Activated CD4-positive, alpha-beta T cell treated with anti-CD3 and anti-CD28 coated beads, Interleukin-2, amount 10 ng/mL, durations not matched to agents 24 days and 14 days (primary cell): ENCODE measurements at places on chromosomes 3 and 15.

DNA sequence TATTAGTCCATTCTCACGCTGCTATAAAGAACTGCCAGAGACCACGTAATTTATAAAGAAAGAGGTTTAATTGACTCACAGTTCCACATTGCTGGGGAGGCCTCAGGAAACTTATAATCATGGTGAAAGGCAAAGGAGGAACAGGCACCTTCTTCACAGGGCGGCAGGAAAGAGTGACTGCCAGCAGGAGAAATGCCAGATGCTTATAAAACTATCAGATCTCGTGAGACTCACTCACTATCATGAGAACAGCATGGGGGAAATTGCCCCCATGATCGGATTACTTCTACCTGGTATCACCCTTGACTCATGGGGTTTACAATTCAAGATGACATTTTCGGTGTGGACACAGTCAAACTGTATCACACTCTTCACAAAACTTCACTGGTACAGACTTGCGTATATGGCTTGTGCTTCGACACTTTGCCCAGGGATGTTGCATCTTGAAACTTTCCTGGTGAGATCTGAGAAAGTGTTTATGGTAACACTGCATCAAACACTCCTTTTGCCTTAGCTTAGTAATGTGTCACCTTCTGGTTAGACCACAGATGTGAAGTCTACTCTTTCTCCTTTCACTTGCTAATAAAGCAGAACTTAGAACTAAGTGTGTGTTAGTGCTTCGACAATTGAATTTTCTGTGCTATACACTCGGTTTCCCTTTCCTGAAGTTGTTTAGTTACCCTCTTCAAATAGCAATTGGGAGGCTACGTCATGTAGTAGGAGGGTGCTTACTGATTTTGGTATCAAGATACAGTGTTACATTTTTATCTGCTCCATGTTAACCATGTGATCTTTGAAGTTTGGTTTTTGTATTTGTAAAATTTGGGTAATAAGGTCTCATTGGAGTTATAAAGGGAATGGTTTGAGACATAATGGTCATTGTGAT lies 185.7 kb downstream of the LPP start:
- peak; percentile 81 for DNase-seq

DNA sequence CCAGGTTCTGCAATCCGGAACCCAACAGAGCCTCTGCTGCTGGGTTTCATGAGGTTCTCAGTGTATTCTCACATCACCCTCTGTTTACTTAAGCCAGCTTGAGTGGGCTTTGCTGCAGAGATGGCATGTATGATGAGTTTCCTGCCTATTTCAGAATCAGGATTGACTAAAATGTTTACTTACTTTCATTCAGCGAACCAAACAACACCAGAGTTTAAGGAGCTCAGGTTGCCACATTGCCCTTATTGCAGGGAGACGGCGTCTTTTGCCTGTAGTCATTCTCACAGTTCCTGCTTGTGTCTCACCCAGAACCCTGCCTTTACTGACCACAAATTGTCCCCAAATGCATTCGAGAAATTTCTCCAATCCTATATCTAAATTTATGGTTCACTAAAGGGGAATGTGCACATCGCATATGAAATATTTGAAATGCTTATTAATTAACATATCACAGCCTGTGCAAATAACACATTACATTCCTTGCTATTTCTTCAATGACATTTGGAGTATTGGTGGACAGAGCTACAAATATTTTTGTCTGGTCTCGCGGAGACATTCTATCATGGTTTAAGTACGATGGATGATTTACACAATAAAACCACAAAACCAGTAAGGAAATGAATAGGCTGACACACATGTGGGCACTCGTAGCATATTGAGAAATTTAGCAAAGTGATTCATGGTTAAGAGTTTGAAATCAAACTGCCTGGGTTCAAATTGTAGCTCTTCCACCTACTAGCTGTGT lies 377.2 kb upstream of the CFAP20DC start:
- no peak for DNase-seq

DNA sequence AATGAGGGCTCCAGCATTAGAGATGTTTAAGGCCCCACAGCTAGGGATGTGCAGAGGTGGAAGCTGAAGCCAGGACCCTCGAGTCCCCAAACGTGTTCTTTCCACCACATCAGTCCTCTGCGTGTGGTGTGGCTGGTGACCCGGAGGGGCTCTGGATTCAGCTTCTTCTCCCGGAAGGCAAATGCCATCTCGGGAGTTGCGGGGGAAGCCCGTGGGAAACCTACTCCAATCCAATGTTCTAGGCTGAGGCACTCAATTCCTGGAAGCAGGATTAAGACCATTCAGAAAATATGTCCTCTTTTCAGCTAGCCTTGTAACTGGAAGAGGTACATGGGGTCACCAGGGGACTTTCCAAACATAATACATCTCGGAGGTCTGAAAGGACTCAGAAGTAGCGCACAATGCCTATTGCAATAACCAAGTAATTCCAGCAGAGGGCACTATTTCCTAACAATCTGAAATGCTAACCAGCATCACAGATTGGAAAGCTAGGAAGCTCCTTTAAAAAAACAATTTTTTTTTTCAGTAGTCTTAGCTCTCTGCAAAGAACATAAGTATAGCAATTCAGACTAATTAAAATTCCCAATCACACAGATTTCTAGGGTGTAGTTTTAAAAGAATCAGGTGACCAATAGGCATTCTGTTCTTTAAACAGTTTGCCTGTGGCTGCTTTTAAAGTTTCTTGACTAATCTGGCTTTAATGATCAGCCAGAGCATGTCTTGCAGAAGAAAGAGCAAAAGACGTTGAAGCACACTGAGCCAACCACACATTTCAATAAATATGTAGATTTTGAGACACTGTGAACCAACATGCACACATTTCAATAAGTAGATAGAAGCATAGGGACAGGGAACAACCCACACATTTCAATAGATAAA lies 36.1 kb downstream of the BNC1 start:
- DNase-seq = peak; percentile 84

DNA sequence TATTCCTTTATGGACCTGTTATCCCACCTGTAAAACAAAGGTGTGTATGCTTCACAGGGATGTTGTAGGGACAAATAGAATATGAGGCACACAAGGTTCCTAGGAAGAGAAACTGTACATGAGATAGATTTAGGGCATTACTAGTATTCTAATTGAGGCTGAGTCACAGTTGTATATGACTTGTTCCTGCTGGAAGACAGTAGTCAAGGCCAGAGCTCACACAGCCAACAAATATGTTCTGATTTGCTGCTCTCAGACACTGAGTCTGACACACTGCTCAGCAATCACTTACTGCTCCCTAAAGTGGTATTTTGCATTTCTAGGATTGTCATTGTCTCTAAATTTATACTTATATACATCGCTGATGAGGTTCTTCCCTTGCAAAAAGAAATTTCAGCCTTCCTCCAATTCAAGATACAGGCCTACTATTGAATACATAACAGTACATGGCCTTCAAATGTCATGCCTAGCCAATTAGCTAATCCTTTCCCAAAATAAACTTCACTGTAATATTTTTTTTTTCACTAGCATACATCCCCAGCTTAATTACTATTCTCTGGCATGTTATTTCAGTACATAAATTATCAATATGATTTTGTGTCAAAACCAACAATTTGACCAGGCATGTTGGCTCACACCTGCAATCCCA lies 69.8 kb downstream of the TIGIT start:
- no peak for DNase-seq

GRCh38 chr3:111861391-111861790 lies 2.3 kb downstream of the PHLDB2 start:
- no peak for DNase-seq

DNA sequence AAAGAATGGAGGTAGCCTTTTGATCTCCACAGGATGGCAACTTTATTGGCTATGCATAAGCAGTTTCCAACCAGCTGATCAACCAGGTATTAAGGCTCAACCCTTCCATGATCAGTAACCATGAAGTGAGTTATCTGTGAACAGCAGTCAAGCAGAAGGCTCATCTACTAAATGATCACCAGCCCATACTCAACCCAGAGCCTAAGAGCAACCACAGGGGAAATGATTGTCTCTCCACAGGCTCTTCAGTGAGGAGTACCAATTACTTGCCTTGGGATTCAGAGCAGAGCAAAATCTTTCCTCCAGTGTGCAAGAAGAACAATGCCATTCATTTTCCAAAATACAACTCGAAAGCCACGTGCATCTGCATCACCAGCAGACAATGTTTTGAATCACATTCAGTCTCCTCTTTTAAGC lies 754.8 kb downstream of the ROBO1 start:
- DNase-seq = no peak

DNA sequence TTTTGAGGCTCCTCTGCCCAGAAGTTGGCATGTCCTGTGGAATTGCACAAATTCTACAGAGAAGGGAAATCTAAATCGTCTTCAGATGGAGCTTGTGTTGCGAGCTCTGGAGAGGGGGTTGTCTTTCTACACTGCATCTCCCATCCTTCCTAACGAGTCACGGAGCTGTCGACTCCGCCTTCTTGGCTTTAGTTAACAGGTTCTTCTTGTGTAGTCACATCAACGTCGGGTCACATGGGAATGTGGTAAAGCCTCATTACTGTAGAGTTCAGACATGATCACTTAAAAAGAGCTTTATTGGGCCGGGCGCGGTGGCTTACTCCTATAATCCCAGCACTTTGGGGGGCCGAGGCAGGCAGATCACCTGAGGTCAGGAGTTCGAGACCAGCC lies 60.0 kb downstream of the DNASE1L3 start:
- DNase-seq = no peak

DNA sequence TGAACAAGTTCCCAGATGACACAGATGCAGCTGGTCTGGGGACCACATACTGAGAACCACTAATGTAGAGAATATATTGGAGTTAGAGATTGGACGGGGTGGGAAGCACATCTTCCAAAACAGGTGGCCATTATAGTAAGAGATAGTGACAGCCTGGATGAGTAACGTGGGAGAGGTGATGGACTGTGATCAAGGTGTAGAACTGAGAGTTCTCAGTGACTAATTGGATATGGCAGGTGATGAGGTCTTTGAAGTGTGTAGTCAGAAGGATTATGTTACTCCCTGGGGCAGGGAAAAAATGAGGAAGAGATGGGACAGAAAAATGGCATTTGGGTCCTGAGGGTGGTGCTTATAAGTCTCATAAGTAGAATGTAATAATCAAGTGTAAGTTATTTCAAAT lies 66.6 kb downstream of the KCNMB2 start:
- DNase-seq = no peak

GRCh38 chr15:56613811-56614210 lies 119.5 kb downstream of the ZNF280D start:
- DNase-seq = no peak

GRCh38 chr3:37745076-37745475 lies 116.6 kb upstream of the CTDSPL start:
- DNase-seq = no peak

DNA sequence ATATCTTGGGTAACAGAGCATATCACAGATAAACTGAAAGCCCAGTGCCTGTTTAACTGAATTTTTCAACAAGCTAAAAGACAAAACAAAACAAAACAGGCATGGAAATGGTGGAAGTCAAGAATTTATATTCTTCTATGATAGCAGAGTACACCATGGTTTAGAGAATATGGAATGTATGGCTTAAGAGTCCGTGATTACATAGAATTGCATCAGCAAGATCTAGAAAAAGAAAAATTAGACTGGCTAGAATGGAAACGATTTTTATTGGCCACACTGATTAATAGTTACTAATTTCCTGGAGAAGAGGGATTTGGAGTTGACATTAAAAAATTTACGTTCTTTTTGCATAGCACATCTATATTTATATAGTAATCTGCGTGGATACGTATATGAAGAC lies 435.2 kb upstream of the DPPA4 start:
- no peak for DNase-seq

DNA sequence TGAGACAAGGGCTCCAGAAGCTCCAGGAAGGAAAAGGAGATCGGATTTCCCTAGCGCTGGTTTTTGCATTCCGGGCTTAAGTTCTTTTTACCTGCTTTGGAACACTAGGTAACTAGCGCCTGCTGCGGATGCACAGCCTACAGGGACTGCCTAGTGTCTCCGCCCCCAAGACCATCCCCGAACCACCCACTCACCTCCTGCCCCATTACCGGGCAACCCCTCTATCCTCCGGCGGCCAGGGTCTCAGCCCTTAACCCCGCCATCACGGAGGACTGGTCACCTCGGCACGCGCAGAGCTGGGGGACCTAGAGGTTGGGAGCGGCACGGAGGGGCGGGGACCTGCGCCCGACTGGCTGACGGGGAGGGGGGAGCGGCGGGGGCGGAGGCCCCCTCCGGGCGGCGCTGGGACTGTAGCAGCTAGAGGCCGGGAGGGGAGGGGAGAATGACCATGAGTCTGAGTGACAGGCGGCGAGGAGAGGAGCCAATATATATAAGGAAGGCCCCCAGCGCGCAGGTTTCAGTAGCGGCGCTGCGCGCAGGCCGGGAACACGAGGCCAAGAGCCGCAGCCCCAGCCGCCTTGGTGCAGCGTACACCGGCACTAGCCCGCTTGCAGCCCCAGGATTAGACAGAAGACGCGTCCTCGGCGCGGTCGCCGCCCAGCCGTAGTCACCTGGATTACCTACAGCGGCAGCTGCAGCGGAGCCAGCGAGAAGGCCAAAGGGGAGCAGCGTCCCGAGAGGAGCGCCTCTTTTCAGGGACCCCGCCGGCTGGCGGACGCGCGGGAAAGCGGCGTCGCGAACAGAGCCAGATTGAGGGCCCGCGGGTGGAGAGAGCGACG lies at the start of gene DLL4:
DLL4 (plus strand) TSS at position 520 of the 839 bp plus-strand sequence. CDS start 329 bp downstream, outside the sequence.
- DNase-seq = peak; percentile 82

DNA sequence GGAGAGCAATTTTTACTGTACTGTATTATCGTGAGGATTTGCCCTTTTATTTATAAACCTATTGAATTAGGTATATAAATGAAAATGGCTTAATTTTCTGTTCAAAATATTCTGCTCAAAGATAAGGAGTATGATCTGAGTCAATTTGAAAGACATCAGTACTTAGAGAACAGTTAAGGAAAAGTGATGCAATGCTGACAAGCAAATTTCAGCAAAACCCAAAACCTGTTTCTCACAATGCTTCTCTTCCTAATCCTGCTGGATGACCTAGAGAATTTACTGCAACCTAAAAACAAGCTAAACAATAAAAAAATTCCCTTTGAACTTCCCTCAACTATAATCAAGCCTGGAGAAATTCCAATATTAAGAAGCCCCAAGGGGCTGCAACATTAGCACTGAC lies 82.7 kb downstream of the RFX7 start:
- no peak for DNase-seq

- DNase-seq = no peak
Observed at GRCh38 chr15:28105224-28105791, 6.2 kb upstream of the OCA2 start.

GRCh38 chr3:45204136-45204535 lies 22.0 kb downstream of the TMEM158 start:
- DNase-seq = no peak

GRCh38 chr3:115244350-115244749 lies 97.3 kb upstream of the ZBTB20 start:
- no peak for DNase-seq
